OCI-M1 (cell line): ENCODE measurements at places on chromosomes 6 and 20.

DNA sequence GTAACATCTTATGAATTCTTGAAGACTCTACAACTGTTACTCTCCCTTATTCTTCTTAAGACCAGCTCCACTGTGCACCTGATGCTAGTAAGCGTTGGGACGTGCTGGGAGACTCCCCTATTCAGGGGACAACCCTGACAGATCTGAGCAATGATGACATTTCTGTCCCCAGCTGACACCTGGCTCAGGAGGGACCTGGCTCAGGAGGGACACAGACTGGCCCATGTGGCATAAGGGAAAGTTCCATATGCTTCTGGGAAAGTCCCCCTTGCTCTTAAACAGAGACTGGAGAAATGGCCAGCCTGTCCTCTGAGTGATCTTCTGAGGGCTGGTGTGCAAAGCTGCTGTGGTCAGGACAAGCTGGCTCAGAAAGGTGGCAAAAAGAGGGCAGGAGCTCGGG lies 10.0 kb upstream of the CD93 start:
- no peak for DNase-seq

GRCh38 chr6:5854899-5855298 lies 151.8 kb downstream of the NRN1 start:
- no peak for DNase-seq

- no peak for DNase-seq
Observed at GRCh38 chr6:49384904-49385303, 78.1 kb downstream of the MMUT start.

DNA sequence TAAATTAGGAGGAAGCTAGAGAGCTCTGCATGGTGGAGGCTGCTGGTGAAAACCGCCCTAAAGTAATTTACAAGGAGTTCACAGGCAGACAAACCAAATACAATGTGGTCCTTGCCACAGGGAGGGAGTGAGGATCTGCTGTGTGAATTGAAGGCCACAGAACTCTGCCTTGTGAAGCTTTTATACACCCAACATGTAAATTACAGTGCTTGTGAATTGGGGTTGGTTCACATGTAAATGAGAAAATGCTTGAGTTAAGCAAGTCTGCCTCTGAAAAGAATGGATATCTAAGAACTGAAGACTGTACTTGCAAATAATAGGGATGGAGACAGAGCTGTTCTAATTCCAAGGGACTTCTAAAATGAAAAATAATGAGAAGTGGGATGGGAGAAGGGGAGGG lies 194.2 kb downstream of the SLC35F1 start:
- DNase-seq = no peak

- DNase-seq = no peak
Observed at GRCh38 chr6:156857573-156857972, 80.4 kb downstream of the ARID1B start.
